Activated CD4-positive, alpha-beta T cell treated with anti-CD3 and anti-CD28 coated beads, Interleukin-2, Interleukin-6, amounts not matched to agents 100 ng/mL and 50 ng/mL, durations not matched to agents 16 hours and 8 hours (primary cell): ENCODE measurements at places on chromosomes 5 and 9.

- DNase-seq, result no peak
Measured at GRCh38 chr9:117757561-117758190, 53.5 kb downstream of the TLR4 start.

- no peak for DNase-seq
Measured at GRCh38 chr9:14403081-14403480, 89.1 kb upstream of the NFIB start.

DNA sequence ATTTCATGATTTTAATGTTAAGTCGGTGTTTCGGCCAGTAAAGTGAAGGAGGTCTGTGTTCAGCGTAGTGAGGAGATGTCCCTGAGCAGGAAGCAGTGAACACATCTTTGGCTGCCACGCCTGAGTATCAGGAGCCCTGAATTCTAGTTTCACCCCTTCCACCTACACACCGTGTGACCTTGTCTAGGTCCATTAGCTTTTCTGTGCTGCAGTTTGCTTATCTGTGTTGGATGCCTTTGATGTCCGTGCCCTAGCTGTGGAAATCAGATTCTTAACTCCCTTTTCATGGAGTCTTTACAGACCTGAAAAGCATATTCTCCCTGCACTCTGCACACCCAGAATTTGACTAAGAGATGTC lies 601 bp downstream of the FBXO38 start:
- DNase-seq, result no peak

- no peak for DNase-seq
Measured at GRCh38 chr9:89799221-89799620, 194.4 kb downstream of the GADD45G start.

- no peak for DNase-seq
Measured at GRCh38 chr9:136570916-136571315, 25.1 kb upstream of the NOTCH1 start.

DNA sequence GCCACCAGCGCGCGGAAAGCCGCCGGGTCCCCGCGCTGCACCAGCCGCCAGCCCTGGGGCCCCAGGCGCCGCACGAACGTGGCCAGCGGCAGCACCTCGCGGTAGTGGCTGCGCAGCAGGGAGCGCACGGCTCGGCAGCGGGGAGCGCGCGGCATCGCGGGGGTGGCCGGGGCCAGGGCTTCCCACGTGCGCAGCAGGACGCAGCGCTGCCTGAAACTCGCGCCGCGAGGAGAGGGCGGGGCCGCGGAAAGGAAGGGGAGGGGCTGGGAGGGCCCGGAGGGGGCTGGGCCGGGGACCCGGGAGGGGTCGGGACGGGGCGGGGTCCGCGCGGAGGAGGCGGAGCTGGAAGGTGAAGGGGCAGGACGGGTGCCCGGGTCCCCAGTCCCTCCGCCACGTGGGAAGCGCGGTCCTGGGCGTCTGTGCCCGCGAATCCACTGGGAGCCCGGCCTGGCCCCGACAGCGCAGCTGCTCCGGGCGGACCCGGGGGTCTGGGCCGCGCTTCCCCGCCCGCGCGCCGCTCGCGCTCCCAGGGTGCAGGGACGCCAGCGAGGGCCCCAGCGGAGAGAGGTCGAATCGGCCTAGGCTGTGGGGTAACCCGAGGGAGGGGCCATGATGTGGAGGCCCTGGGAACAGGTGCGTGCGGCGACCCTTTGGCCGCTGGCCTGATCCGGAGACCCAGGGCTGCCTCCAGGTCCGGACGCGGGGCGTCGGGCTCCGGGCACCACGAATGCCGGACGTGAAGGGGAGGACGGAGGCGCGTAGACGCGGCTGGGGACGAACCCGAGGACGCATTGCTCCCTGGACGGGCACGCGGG lies at the start of gene TERT:
Gene TERT (minus strand): TSS at position 234 of the 815 bp plus-strand sequence. CDS start 79 bp downstream, at position 155.
- peak; percentile 94 for DNase-seq

- DNase-seq, result no peak
Measured at GRCh38 chr9:14831661-14832060, 78.6 kb downstream of the FREM1 start.

GRCh38 chr5:159971931-159972461 lies 36.9 kb upstream of the TTC1 start:
- peak; percentile 8 for DNase-seq

DNA sequence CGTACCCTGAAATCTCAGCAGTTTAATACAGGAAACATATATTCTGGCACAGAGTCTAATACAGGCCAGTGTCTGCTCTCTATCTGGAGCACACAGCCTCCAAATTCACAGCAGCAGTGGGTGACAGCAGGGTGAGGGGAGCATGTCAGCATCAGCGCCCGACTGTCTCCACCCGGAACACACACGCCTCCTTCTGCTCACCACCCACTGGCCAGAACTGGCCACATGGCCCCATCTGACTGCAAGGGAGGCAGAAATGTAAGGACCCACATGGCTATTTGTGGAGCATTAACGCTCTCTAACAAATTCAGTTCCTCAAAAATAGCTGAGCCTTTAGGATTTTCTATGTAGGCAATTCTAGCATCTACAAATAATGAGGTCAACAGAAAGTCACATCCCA lies 24.6 kb downstream of the UBE2QL1 start:
- no peak for DNase-seq

GRCh38 chr5:87061046-87061445 lies 206.6 kb upstream of the RASA1 start:
- no peak for DNase-seq

- DNase-seq, result no peak
Measured at GRCh38 chr5:40660751-40661150, 19.0 kb upstream of the PTGER4 start.

GRCh38 chr5:171311322-171312077 lies 2.5 kb downstream of the TLX3 start:
- peak; percentile 34 for DNase-seq

GRCh38 chr9:134890155-134890495 lies 9.5 kb downstream of the FCN2 start:
- no peak for DNase-seq

DNA sequence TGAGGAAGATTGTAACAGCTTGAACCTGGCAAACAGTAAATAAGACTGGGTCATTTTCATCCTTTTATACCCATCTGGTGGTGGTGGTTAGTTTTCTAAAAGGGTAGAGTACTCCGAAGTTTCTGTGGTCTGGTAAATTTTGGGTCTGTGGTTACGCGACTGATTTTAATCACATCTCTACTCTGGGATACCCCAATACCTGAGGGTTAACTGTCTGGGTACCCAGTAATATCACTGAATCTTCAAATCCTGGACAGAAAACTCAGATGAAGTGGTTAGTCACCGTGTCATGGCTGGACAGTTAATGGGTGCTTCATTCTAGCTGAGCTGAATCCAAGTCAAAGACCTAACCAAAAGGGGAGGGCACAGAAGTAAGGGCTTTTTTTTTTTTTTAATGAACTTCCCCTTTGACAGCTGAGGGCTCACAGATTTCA lies 474.2 kb downstream of the GADD45G start:
- DNase-seq, result peak; percentile 45

DNA sequence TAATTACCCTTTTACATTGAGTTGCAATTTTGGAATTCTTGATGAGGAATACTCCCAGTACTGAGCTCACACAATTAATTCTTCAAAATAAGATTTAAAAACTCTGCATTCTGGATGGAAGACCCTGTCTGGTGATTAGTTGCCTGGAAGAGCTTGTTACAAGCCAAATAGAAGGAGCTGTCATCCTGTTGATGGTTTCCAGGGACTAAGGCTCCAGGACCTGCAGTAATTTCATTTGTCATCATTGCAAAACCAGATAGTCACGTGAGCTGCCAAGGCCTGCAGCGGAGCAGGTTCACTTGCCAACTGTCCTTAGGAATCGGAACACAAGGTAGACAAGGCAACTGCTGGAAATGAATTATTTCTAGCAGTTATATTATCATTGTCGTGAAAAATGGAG lies 597.7 kb downstream of the CCDC171 start:
- no peak for DNase-seq

DNA sequence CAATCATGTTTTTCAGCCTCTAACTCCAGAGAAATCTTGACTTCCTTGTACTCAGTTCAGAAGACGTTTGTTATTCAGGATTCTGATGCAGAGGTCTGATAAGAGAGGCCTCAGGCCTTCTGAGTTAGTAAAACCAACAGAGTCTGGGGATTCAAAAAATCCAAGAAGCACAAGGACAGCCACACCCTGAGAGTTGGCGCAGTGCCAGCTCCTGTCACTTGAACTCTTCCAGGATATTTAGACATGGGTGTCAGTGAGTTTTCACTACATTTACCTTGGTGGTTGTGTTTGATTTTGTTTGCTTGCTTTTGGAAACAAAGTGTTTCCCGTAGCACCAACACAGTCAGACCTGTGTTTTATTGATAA lies 41.6 kb upstream of the PDE8B start:
- no peak for DNase-seq

GRCh38 chr9:121651008-121651294 lies 483 bp upstream of the DAB2IP start:
- no peak for DNase-seq

- DNase-seq, result no peak
Measured at GRCh38 chr5:167943343-167943742, 348.1 kb upstream of the WWC1 start.

DNA sequence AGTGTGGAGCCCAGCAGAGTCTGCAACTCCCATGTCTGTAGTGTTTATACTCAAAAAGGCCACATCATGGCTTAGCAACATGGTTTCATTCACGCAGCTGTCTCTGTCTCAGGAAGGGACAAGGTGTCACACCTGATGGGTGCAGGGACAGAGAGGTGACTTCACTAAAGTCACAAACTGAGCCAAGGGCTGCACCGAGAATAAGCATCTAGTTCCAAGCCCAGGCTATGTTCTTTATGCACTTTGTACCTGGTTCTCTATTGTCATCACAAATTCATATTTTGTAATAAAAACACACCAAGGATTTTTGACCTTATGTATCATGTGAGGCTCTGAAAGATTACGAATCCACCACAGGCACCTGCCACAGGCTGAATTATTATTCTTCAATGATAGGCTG lies 64.9 kb upstream of the STK32A start:
- DNase-seq, result no peak

GRCh38 chr9:119639287-119639955 lies 270.2 kb upstream of the BRINP1 start:
- no peak for DNase-seq

- no peak for DNase-seq
Measured at GRCh38 chr5:131496400-131496713, 138.7 kb downstream of the RAPGEF6 start.

DNA sequence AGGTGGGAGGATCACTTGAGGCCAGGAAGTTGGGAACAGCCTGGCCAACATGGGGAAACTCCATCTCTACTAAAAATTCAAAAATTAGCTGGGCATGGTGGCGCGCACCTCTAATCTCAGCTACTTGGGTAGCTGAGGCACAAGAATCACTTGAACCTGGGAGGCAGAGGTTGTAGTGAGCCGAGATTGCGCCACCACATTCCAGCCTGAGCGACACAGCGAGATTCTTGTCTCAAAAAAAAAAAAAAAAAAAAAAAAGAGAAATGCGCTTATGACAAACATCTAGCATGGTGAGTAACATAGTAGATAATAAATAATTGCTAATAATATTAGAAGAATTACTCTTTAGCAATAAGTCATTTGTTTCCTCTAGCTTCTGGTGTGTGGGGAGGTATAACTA lies 25.9 kb downstream of the RUSC2 start:
- DNase-seq, result no peak

GRCh38 chr5:172795318-172795977 lies 24.5 kb upstream of the DUSP1 start:
- DNase-seq, result no peak

DNA sequence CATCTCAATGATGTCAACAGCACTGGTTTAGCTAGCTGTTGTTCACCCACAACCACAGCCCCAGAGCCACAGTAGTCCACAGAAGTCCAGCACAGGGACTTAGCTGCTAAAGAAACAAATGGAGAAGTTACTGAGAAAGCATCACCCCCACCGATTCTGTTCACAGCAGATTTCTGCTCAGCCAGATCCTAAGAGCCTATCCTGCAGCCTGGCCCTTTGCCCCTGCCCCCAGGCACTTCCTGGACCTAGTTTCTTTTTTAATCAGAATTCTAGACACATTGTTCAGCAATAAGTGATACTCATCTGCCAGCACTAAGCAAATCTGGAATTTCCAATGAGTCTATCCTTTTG lies 7.4 kb downstream of the B4GALT1 start:
- DNase-seq, result peak; percentile 86

DNA sequence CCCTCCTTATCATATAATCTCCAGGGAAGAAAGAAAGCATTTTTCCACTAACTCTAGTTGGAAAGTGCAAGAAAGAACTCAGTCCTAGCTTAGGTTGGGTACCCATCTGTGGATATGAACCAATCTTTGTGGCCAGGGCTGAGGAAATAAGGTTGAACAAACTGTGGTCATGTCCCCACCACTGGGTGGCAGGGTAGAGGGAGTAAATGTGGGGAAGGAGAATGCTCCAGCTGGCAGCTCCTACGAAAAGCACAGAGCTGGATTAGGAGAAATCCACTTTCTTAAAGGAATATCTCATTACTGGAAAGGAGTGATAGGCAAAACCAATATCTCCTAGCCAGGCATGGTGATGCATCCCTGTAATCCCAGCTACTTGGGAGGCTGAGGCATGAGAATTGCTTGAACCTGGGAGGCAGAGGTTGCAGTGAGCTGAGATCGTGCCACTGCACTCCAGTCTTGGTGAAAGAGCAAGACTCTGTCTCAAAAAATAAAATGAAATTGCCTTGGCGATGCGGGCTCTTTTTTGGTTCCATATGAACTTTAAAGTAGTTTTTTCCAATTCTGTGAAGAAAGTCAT lies 175.1 kb downstream of the CCDC192 start:
- peak; percentile 23 for DNase-seq

DNA sequence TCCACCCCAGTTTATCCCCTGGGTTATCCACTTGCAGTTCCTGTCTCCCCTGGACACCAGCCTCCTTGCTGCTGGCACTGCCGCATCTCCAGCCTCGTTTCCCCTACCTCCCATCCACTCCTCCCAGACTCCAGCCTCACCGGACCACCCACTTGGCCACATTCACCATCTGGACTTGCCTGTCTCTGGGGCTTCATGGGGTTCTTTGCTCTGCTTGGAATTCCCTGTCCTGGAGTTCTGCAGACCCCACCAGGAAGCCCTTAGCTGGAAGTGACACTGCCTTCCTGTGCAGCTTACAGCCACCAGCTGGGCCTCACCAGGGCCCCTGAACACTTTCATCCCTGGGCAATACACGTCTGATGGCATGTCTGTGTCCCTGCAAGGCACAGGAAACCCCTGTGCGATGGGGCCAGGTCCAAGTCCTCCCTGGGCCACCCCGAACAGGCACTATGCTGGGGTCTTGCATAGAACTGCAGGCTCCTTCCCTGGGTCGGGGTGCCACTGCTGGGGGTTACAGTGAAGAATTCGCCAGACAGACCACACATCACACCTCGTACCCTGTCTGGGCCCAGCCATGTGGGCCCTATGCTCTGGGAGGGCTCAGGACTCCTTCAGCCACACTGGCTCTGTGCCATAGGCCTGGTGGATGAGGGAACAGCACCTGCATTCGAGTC lies 3.0 kb downstream of the FLT4 start:
- no peak for DNase-seq
